CD8-positive, alpha-beta T cell (primary cell): ENCODE measurements at places on chromosomes 5 and 9.

GRCh38 chr5:77032635-77033034, 2.4 kb downstream of the AGGF1 start:
- no peak for DNase-seq

DNA sequence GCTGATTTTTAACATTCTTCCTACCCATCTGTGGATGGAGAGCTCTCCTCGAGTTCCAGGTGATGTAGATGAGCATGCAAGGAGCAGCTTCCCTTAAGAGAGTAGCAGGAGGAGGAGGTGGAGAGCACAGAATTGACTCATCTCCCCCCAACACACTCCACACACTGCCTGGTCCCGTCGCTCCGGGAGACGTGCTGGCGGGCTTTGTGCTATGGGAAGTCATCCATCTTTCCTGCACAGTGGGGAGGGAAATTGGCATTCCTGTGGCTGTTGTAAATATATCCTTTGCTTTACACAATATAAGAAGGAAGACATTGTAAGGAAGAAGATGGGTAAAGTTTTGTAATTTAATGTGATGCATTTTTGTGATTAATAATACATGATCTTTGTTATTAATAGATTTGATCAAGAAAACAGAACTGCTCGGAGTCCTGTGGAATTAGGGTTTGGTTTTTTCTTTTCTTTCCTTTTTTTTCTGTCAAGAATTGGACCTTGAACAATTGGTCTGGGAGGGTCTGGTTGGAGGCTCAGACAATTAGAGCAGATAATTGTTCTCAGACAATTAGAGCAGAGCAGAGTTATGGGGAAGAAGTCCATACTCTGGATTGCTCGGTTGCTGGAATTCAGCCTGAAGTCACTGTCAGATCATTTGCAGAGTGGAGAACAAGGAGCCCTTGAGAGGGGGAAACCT, 297.8 kb downstream of the GADD45G start:
- no peak for DNase-seq

DNA sequence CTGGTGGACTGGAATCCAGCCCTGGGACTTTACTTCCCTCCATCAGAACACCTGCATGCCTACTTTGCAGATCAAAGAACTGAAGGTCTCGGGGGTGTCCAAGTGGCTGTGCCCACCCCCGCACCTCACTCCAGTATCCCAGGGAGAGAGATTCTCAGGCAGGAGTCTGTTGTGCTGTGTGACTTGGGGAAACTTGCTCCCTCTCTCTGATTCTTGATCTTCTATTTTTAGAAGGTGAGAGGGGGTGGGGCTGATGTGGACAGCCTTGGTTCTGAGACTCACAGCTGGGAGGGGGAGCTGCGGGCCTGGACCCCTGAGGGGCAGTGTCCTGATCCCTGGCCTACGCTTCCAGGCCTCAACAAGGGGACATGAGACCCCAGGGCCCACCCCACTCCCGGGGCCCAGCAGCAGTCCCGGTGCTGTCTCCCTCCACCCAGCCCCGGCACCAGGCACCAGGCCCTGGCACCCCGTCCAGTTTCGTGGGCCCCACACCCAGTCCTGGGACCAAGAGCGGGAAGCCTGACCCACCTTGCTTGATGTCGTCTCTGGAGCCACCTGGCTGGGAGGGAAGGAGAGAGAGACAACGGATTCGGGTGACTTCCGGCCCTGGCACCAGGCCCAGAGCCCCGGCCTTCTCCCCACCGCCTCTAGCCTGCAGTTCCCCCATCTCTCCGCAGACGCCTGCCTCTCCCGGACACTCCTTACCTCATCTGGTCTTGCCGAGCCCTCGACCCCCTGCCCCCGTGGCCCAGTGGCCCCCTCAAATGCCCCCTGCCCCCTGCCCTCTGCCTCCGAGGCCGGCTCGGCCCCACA, 74.0 kb upstream of the SPTLC1 start:
- DNase-seq = peak; percentile 10

DNA sequence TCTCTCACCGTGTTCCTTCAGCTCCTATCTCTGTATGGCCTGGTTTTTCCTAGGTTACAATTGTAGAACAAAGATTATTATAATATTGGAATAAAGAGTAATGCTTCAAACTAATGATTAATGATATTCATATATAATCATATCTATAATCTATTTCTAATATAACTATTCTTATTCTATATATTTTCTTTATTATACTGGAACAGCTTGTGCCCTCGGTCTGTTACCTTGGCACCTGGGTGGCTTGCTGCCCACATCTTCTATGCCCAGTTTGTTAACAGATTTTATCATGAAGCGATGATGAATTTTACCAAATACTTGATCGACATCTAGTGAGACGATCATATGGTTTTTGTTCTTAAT, 363.6 kb upstream of the TYRP1 start:
- no peak for DNase-seq

GRCh38 chr5:139732019-139732418, 63.6 kb upstream of the PSD2 start:
- DNase-seq = no peak
